ENCODE measurements at places on chromosomes 7 and 10. TPM values are rescaled to one million over a fixed set of nuclear protein-coding genes. Genes with fewer than 3 reads are reported as not detected.

- DNase-seq, result no peak
These were observed 317.9 kb upstream of the KLF6 start for GRCh38 chr10:4102802-4103344.

- DNase-seq, result no peak
These were observed 52.6 kb downstream of the CACNA2D1 start for GRCh38 chr7:82390936-82391335.

ZSCAN21 gene
- 23.9 TPM for polyA plus RNA-seq

DNA sequence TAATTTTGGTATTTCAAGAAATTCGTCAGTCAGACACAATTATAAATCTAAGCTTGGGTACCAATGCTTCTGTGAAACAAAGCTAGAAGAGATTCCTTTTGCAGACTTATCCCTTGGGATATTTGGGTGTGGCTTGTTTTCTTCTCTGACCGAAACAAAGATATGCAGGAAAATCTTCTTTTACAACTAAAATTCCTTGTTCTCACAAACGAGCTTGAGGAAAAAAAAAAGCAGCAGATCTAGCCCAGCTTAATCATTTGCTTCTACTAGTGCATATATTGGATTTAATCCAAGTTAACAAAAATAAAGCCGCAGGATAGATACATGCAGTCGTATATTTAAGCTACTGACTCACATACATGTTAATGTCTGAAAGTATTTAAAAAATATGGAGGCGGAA lies 104.2 kb downstream of the PRTFDC1 start:
- DNase-seq, result no peak

TCAF2 gene
- 6.9 TPM for polyA plus RNA-seq
